Erythroblast (primary cell): ENCODE measurements at places on chromosomes 11 and 22.

DNA sequence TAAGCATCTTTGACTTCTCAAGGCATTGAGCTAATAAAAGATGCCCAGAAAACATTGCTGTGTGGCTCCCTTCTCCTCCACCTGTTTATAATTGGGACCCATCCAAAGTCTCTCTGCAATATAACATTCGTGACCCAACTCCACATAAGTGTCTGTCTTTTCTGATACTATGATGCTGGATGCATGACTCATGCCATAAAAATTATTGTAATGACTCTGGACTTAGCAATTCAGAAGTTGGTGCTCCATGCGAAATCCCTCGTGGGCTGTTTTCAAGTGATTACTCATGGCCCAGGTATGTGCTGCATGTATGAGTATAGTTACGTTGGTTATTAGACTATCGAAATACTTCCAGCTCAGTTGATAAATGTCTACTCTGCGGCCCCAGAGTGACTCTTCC, 11.7 kb downstream of the FJX1 start:
- no peak for DNase-seq

- DNase-seq, result no peak
Measured at GRCh38 chr11:35650006-35650405, 12.6 kb upstream of the TRIM44 start.

GRCh38 chr22:20091690-20092476, 11.8 kb downstream of the DGCR8 start:
- DNase-seq, result no peak

GRCh38 chr11:11717064-11717725, 95.4 kb upstream of the GALNT18 start:
- no peak for DNase-seq

DNA sequence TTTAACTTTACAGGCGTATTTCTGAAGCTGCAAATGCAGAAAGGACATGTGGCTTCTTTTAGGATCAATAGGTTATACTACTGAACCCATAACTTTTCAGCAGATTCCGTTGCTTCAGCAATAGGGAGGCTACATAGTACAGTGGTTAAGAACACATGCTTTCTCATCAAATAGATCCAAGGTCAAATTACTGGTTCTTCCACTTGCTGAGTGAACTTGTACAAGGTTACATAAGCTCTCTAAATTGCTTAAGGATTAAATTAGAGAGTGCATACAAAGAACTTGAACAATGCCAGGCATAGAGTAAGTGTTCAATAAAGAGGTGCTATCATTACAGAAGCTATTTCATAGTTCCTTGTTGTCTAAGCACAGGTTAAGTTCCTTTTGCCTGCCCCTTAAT, 129.6 kb downstream of the BARX2 start:
- no peak for DNase-seq

DNA sequence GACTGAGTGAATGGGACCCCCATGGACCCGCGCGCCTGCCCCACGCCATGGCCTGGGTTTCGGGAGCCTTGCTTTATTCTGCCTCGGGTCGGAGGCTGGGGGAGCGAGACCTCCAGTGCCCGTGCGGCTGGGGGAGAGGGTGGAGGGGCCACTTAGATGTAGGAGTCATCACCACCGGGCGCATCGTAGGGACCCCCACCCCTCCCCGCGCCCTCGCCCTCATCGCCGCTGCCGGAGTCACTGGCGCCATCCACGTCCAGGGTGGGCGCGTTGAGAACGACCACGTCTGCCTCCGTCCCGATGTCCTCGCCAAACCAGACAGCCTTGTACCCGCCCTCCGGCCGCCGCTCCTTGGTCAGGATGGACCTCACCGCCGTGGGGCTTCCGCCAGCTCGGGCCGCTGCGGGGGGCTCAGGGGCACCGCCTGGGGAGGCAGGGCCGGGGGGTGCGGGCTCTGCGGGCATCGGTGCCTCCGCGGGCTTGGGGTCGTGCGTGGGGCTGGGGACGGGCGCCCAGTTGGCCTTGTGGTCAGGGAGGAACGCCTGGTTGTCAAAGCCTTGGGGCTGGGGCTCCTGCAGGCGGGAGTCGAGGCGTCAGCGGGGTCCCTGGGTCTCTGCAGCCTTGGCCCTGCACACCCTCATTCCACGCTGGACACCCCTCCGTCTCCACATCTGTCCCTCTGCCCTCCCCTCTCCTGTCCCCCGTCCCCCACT, 1.6 kb upstream of the IRF7 start:
- no peak for DNase-seq

DNA sequence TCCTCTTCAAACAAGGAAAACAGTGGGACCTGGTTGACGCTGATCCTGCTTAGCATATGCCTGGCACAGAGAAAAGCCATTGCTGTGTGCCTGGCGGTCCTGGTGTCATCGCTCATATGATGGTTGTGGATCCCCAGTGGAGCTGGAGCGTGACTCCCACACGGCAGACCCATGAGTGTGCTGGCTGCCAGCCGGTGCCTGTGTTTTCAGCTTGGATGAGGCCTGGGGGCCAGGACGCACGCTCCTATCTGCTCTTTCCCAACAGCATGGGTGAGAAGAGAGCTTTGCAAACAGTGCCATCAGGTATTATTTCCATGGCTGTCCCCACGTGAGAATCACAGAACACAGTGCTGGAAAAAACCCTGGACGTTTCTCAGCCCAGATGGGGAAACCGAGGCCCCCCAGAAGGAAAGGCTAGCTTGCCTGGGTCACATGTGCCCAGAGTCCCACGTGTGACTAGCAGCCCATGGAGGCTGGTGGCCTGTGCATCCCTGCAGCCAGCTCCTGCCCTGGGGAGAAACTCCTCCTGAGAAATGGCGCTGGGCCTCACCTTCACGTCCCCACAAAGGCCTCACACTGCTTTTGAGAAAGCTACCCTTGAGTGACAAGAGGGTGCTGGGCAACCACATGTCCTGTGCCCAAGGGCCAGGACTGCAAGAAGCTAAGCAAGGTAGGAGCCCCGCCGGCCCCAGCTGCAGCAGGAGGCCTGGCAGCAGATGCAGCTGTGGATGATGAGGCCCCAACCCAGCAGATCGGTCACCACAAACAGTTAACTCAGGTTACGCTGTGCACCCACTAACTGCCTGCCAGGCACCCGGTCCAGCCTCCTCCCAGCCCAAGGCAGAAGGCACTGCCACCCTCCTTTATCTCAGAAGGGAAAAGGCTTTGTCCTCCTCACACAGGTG, 4.2 kb downstream of the CDKN1C start:
- DNase-seq, result no peak

DNA sequence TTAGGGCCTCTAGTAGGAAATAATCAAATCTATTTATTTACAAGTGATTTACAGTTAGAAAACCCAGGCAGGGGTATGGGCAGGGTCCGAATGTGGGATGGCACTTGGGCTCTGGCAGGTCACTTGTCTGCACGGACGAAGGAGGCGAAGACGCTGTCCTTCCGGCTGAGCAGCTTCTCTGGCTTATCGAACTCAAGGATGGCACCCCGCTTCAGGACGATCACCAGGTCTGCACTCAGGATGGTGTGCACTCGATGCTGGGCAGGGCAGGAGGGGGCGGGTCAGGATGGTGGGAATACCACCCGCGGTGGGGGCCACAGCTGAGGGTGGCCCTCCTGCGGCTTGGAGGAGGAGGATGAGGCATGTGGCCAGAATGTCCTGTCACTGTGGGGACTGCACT, 4.4 kb upstream of the KCNJ11 start:
- no peak for DNase-seq

DNA sequence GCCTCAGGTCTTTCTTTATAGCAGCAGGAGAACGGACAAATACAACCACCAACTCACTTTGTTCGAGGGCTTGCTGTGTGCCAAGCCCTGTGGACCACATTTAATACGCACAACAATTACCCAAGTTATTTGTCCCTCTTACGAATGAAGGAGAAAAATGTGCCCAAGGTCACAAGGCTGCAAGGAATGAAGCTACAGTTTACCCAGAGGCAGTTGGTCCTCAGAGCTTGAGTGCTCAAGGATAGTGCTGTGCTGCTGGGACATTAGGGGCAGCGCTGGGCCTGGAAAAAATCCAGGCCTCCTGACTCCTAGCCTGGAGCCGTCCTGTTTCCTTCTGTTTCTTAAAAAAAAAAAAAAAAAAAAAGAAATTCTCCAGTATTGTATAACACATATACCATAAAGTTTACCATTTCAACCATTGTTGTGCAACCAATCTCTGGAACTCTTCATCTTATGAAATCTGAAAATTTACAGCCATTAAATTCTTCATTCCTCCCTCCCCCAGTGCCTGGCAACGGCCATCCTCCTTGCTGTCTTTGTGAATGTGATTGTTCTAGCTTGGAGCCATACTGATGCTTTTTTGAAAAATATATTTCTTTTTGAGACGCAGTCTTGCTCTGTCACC, 1.0 kb upstream of the C11orf86 start:
- no peak for DNase-seq

GRCh38 chr11:115644856-115645255, 140.6 kb upstream of the CADM1 start:
- DNase-seq, result no peak

DNA sequence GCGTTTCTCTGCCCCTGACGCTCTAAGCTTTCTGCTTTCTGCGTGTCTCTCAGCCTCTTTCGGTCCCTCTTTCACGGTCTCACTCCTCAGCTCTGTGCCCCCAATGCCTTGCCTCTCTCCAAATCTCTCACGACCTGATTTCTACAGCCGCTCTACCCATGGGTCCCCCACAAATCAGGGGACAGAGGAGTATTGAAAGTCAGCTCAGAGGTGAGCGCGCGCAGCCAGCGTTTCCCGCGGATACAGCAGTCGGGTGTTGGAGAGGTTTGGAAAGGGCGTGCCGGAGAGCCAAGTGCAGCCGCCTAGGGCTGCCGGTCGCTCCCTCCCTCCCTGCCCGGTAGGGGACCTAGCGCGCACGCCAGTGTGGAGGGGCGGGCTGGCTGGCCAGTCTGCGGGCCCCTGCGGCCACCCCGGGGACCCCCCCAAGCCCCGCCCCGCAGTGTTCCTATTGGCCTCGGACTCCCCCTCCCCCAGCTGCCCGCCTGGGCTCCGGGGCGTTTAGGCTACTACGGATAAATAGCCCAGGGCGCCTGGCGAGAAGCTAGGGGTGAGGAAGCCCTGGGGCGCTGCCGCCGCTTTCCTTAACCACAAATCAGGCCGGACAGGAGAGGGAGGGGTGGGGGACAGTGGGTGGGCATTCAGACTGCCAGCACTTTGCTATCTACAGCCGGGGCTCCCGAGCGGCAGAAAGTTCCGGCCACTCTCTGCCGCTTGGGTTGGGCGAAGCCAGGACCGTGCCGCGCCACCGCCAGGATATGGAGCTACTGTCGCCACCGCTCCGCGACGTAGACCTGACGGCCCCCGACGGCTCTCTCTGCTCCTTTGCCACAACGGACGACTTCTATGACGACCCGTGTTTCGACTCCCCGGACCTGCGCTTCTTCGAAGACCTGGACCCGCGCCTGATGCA, at the start of gene MYOD1:
TSS of gene MYOD1 (plus strand) at position 544 of the 910 bp plus-strand sequence. CDS start at position 756, 212 bp downstream.
- no peak for DNase-seq

DNA sequence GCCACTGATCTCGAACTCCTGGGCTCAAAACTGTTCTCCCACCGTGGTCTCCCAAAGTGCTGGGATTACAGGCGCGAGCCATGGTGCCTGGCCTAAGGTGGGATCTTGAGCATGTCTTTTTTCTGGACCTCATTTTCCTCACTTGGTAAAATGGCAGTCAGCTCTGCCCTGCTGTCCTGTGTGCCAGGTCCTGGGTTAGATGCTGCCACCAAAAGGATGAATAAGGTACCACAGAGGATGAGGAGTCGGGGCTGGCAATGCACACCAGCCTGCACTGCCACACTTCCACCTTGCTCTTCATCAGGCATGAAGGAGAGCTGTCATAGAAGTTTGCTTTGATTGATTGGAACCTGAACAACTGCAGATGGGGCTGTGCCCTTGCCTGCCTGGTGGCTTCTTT, 32.3 kb downstream of the ACO2 start:
- DNase-seq, result peak; percentile 39

GRCh38 chr11:135002236-135002635, 590.2 kb upstream of the B3GAT1 start:
- no peak for DNase-seq

DNA sequence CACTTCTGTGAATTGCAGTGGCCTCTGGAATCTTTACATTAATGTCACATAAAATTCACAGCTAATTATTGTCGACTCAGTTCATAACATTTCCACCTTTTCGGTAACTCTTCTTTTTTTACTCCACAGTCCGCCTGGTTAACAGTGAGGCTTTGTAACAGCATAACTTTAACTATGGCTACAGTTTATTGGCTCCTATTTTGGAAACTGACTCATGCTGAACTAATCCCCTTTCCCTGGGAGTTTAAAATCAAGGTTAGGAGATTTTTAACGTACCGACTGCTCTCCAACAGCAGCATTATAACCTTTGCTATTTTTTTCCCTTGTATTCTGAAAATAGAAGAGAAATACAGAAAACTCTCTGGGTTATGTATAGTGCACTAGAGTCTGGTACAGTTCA, 3.2 kb upstream of the POGLUT3 start:
- no peak for DNase-seq

GRCh38 chr11:133824593-133824992, 20.7 kb downstream of the SPATA19 start:
- DNase-seq, result no peak

GRCh38 chr22:33697640-33698039, 222.6 kb downstream of the LARGE1 start:
- DNase-seq, result no peak

DNA sequence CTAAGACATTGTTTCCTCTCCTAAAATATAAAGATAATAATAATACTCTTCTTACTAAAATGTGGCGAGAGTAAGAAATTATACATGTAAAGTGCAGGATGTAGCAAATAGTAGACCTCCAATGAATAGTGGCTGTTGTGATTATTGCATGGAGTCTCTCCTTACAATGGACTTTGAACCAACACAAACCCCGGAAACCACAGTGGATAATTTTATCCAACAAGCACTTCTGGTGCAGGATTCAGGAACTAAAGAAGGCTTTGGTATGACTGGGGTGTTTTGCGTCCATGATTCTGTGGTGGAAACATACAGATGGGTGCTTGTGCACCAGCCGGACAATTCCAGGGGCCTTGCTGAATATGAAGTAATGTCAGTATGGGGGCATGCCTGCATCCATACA, 146.4 kb upstream of the UBASH3B start:
- no peak for DNase-seq

DNA sequence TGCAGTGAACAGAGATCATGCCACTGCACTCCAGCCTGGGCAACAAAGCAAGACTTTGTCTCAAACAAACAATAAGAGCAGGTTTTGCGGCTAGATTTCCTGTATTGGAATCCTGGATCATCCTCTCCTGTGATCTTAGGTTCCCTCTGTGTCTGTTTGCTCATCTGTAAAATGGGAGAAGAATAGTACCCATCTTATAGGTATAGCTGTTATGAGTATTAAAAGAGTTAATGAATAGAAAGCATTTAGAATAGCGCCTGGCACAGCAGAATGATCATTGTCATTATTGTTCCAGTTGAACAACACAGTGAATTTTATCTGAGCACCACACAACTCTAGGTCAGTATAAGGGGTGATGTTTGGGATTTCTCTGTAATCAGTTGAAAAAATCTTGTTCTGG, 10.8 kb downstream of the MARK2 start:
- DNase-seq, result no peak

- peak; percentile 19 for DNase-seq
Measured at GRCh38 chr22:19648419-19648929, 65.8 kb upstream of the SEPTIN5 start.

GRCh38 chr11:118625036-118625690, 17.7 kb downstream of the PHLDB1 start:
- DNase-seq, result no peak

- DNase-seq, result no peak
Measured at GRCh38 chr11:105057432-105057831, 12.3 kb upstream of the CARD16 start.
